ENCODE measurements at places on chromosomes 4 and X. TPM values are rescaled to one million over a fixed set of nuclear protein-coding genes. Genes with fewer than 3 reads are reported as not detected.

The ERCC6L gene
- not detected for total RNA-seq

The ELMOD2 gene
- 35.1 TPM for total RNA-seq

GRCh38 chrX:103678199-103678993 lies 8.1 kb downstream of the MORF4L2 start:
- no peak for DNase-seq

DNA sequence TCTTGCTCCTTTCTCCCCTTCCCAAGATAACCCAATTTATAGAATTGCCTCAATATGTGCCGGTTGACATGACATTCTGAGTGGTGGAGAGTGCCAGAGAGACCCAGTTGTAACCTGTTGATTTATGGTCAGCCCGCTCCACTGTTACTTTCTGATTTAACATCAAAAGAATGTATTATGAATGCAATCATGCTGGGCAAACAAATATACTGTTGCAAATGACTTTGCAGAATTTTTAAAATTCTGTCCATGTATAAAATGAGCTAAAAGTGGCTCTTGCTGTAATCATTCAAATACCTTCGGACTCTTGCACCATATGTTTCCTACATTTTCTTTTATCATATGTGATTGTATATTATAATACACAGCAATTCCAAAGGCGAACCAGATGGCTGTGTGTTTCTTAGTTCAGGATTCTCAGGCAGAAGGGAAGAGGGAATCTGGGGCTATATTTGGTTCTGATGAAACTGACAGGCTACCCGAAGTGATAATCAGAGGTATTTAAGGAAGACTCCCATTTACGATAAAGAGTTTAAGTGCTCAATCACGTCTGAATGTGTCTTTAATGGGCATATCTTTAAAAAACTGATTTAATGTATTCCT lies 131.7 kb downstream of the CLCN4 start:
- DNase-seq, result no peak

GRCh38 chr4:80279751-80280150 lies 13.3 kb downstream of the FGF5 start:
- no peak for DNase-seq

The EIF2S3 gene
- total RNA-seq, result 77.2 TPM

The CYBB gene
- 19.5 TPM for total RNA-seq

The STK32B gene
- total RNA-seq, result 2.3 TPM

The SPACA5 gene
- not detected for total RNA-seq

GRCh38 chr4:111955001-111955400 lies 190.3 kb upstream of the FAM241A start:
- no peak for DNase-seq

The RNF150 gene
- 17.0 TPM for total RNA-seq

The IRS4 gene
- 1.5 TPM for total RNA-seq

- DNase-seq, result no peak
Observed at GRCh38 chrX:9824554-9824953, 38.3 kb downstream of the SHROOM2 start.

- no peak for DNase-seq
Observed at GRCh38 chr4:11111876-11112275, 316.8 kb downstream of the HS3ST1 start.

The DMRTC1 gene
- total RNA-seq, result not detected

The RXFP1 gene
- total RNA-seq, result not detected

DNA sequence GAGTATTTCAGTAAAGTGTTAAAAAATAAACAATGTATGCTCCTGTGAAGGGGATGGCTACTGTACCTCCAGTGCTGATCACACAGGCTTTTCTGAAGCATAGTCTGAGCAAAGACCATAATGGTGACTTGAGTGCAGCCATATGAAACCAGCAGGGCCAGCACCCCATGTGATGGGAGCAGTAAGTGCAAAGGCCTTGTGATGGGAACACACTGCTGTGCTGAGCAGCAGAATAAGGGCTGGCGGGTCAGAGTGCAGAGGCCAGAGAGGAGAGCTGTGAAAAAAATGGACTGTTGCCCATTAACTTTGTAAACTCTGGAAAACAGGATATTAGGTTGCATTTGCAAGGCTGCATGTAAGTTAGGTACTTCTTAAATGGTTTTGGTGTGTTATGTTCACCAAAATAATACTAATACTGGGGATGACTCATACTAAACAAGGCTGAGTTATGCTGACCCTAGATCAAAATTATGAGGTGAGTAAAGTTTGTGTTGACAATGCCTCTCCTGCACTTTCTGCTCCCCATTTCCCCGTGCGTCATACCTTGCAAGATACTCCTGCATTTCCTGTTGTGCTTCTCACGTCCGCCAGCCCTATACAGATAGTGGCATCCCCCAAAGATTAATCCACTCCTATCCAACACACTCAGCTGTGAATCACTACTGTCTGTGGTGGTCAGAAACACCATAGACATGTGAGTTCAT lies 67.0 kb upstream of the FAM9A start:
- DNase-seq, result no peak

DNA sequence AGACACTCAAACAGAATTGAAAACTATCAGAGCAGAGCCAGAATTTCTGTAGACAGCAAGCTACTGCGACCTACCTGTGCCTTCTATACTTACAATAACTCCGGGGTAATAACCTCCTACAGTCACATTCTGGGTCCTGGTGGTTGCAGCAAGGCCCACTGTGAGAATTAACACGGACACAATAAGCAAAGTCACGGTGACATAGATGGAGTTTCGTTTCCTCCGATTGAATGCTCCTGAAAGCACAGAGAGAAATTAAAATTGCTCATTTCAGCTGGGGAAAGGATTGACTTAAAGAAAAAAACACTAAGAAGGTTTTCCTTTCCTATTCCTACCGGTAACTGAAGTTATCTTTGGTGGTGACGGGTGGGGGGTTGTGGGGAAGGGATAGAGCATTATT lies 7.0 kb downstream of the TMEM255A start:
- no peak for DNase-seq

- DNase-seq, result no peak
Observed at GRCh38 chrX:124362072-124362471, 15.7 kb downstream of the SH2D1A start.

DNA sequence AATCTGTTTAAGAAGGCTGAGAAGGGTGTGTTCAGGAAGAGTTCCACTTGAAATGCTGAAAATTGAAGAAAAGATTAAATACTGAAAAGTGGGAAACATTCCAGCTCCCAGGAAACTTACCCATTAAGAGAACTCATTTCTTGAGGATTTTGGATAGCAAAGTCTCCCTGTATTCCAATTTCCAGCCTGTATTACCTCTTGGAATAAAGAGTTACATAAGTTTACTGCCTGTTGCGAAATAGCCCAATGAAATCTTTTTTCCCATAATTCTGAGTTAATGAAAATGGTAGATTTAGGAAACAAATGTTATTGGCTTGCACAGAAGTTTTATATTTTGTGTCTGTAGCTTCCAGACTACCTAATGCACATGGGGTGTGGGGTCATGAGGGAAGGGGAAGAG lies 12.0 kb downstream of the NHSL2 start:
- DNase-seq, result no peak

DNA sequence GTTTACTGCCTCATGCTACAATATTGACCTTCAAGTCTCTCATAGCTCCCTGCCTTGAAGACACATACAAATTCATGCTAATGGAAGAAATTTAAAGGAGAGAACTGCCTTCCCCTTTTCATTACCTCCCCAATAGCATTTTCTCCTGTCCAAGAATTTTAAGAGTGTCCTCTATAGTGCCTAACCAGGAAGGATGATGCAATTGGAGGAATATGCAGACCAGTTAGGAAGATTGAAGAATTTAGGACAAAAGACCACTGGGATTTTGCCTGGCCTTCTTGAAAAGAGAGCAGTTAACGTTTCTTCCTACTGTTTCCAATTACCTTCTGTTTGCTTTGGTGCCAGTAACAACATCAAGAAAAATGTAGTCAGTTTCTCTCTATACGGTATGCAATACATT lies 443.9 kb downstream of the INPP4B start:
- no peak for DNase-seq

- DNase-seq, result no peak
Observed at GRCh38 chr4:48275686-48276085, 6.0 kb upstream of the TEC start.

GRCh38 chrX:67610282-67610681 lies 66.5 kb downstream of the AR start:
- DNase-seq, result no peak

- DNase-seq, result no peak
Observed at GRCh38 chr4:85812776-85813175, 337.8 kb downstream of the ARHGAP24 start.

DNA sequence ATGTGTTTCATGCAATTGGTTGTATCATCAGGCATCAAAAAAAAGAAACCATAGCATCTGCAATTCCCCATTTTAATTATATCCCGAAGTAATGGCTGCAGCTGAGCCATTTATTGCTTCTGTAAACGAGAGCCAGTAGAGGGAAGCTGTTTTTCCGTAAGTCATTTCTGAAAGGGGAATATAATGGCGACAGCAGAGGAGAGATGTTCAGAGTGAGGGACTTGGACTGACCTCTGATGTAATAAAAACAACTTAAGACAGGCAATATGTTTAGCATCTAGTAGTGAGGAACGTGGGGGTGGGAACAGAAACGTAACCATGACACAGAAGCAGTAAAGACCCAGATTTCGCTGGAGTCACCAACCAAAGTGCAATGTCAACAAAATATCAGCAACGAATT lies 31.5 kb upstream of the NAA11 start:
- DNase-seq, result no peak

The SYN1 gene
- total RNA-seq, result 0.42 TPM

- no peak for DNase-seq
Observed at GRCh38 chrX:42857766-42858165, 79.8 kb upstream of the PPP1R2C start.

- DNase-seq, result no peak
Observed at GRCh38 chr4:27568236-27568951, 707.8 kb downstream of the STIM2 start.

DNA sequence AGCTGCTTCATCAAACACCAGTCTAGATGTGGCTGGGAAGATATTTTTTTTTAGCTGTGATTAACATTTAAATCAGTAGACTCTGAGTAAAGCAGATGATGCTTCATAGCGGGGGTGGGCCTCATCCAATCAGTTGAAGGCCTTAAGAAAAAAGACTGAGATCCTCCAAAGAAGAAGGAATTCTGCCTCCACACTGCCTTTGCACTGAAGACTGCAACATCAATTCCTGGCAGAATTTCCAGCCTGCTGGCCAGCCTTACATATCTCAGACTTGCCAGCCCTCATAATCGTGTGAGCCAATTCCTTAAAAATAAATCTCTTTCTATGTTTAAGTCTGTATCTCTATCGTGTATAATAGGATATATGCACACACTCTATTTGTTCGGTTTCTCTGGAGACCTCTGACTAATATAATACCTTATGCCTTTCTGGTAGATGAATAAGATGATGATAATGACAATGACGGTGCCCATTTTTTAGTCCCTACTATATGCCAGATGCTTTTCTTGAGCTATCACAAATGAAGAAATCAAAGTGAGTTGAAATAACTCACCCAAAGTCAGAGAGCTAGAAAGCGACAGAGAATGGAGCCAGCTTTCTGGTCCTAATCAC lies 66.1 kb upstream of the SOD3 start:
- no peak for DNase-seq

The PRRG3 gene
- 17.0 TPM for total RNA-seq

- peak; percentile 69 for DNase-seq
Observed at GRCh38 chrX:275967-276580, 5.1 kb upstream of the PLCXD1 start.

The RBM10 gene
- 35.5 TPM for total RNA-seq

DNA sequence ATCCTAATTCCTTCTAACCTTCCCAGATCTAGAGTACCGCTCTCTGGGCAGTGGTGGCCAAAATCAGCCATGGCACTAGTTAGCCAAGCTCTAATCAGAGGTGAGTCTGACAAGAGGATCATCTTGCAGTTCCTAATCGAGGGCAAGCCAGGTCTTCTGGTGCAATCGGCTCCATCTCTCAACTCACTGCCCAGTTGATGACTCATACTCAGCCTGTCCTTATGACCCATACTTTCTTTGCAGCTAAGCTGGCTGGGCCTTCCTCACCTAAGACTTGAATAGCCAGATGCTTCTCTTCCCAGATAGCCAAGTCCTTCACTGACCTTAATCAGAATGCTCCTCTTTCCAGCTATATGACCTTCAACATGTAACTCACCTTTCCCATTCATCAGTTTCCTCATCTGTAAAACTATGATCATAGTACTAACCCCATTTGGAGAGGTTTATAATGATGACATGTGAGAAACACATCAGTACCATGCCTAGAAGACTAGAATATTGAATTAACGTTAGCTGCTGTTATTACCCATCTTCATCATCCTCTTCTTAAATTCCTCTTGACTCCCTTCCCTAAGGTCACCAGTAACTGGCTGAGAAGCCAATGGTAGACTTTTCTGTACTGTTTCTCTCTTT lies 57.1 kb downstream of the RELL1 start:
- DNase-seq, result peak; percentile 52

GRCh38 chr4:127844601-127845116 lies 36.0 kb upstream of the PLK4 start:
- DNase-seq, result no peak

DNA sequence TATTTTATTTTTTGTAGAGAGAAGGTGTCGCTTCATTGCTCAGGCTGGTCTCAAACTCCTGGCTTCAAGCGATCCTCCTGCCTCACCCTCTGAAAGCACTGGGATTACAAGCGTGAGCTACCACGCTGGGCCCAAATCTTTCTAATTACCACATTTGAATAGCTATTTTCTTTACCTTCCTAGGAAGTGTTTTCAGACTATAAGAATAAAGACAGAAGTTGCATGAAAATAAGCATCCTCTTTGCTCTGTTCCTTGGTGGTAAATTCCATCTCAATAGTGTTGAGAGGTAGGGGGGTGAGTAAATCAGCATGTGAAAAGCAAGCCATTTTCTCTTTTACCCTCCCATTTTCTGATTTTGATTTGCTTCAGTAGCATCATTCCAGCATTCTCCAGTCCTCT lies 122.4 kb downstream of the LARP7 start:
- no peak for DNase-seq

- no peak for DNase-seq
Observed at GRCh38 chr4:184957446-184958115, 60.7 kb upstream of the HELT start.

- no peak for DNase-seq
Observed at GRCh38 chr4:5444918-5445517, 263.3 kb downstream of the EVC2 start.

The GLRA2 gene
- total RNA-seq, result not detected

DNA sequence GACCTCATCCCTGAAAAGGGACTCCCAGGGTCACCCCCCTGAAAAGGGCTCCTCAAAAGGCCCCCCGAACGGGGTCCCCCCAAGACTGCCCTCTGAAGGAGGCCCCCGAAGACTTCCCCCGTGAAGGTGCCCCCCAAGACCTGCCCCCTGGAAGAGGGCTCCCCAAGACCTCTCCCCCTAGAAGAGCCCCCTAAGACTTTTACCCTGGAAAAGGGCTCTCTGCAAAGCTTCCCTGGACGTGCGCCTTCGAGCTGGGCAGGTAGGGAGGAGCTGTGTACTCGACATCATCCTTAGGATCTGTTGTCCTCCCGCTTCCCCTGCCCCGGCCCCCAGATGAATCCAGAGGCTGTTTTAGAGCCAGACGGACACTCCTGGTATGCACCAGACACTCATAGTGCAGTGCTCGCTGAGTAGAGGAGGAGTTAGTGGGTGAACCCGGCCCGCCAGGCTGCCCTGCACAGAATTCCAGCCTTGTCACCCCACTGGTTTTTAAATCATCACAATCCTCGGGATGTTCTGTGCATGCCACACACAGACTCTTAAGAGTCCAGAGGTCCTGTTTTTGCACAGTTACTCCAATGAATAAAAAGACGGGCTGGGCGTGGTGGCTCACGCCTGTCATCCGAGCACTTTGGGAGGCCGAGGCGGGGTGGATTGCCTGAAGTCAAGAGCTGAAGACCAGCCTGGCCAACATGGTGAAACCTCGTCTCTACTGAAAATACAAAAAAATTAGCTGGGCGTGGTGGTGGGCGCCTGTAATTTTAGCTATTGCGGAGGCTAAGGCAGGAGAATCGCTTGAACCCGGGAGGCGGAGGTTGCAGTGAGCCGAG lies 5.7 kb upstream of the SLC25A6 start:
- DNase-seq, result no peak
